G401 (cell line): ENCODE measurements at places on chromosomes 1 and 21. TPM values are rescaled to one million over a fixed set of nuclear protein-coding genes. Genes with fewer than 3 reads are reported as not detected.

DNA sequence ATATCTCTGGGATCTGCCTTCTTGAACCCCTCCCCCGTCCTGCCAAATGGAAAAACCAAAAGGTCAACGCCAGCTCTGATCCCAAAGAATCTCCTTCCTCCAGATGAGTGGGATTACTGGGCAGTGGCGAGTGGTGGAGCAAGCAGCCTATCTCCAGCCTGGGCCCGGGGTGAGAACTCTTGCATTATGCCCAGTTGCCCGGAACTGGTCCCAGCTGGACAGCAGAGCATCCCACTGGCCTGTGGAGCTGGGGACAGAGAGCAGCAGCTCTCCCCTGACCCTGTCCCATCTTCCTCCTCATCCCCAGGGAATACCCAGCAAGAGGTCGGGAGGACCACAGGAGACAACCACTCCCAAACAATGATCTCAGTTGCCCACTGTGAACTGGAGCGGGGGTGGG, 130.5 kb downstream of the TMEM53 start:
- no peak for DNase-seq

DNA sequence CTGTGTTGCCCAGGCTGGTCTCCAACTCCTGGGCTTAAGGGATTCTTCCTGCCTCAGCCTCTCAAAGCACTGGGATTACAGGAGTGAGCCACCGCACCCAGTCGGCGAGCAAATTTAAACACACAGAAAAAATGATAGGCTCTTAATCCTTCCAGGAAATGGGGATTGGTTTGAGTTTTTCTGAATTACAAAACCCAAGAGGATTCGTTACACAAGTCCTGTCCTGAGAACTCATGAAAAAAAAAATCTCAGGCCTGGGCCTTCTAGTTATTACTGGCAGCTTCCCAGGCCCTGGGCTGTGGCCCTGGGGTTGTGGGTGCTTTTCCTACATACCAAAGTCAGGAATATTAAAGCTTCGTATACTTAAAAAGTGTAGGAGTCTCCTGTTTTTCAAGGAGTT, 6.3 kb upstream of the IFNGR2 start:
- no peak for DNase-seq

The EPHB2 gene
- 0.14 and 1.1 TPM in 2 replicates for total RNA-seq

DNA sequence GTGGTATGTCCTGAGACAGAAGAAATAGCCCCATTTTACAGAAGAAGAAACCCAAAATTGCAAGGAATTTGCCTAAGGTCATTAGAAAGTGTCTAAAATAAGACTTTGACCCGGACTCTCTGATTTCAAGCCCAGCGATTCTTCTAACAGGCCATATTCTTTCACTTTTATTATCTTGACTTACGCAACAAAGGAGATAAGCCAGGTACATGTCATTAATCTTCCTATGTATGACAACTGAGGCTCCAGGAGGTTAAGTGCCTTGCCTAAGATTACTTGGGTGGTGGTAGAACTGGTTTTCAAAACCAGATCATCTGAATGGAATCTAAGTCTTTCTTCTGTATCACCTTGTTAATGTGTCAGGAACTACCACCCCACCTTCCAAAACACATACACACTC, 124.3 kb downstream of the PBX1 start:
- DNase-seq = no peak

DNA sequence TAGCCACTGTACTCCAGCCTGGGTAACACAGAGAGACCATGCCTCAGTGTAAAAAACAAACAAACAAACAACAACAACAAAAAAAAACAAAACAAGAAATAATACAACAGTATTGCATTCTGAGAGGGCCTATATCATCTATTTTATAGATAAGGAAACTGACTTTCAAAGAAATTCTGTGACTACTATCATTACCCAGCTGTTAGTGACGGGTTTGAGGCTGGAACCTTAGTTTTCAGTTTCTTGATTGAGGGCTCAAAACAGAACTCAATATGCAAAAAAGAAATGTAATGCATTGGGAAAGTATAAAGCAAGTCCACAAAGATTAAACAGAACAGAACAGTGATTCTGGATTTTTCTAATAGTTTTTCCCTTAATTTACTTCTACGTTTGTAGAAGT, 149.4 kb downstream of the NFIA start:
- no peak for DNase-seq

DNA sequence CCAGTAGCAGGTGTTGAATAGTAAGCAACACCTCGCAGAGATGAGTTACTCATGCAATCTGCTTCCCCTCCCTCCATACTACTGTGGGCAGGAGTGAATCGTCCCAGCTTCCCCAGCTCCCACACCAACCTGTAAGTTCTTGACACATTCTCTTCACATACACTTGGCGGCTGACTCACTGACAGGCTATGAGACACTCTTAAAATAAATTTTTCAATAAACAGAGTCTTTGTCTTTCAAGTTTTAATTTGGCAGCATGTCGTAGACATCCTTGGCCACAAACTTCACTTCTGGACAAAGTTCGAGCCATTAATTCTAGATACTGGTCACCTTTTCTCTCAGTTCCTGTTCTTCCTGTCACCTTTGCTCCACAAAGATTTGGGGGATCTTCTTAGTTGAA, 290.7 kb downstream of the TM2D1 start:
- no peak for DNase-seq

DNA sequence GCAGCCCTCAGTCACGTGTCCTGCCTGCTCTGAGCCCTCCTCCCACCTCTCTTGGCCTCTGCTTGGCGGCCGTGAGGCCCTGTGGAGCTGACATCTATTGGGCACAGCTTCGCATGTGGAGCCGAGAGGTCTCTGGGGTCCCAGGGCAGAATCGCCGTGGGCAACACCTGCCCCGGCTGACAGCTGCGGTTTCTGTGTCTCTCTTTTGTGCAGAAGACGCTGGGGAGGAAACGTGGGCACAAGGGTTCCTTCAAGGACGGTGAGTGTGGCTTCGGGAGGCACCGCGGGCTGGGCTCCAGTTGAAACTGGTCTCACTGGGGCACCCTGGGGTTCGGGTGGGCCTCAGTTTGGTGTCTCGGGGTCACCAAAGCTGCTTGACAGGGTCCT, 11.5 kb downstream of the ARHGEF16 start:
- no peak for DNase-seq

GRCh38 chr1:77824694-77825093, 45.2 kb downstream of the MIGA1 start:
- no peak for DNase-seq

- DNase-seq = peak; percentile 82
Observed at GRCh38 chr1:113940365-113941244, 11.5 kb downstream of the HIPK1 start.

DNA sequence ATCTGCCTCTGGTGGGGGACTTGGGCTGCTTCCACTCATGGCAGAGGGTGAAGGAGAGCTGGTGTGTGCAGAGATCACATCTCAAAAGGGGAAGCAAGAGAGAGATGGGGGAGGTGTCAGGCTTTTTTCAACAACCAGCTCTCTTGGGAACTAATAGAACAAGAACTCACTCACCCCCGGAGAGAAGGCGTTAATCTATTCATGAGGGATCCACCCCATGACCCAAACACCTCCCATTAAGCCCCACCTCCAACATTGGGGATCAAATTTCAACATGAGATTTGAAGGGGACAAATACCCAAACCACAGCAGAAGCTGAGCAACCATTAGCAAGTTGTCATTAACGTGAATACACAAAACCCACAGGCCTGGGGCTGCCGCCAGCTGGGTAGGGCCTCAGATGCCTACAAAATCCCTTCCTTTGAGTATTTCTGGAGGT, 12.0 kb upstream of the VWA5B1 start:
- DNase-seq = no peak
